ENCODE measurements at places on chromosomes 2 and 18.

DNA sequence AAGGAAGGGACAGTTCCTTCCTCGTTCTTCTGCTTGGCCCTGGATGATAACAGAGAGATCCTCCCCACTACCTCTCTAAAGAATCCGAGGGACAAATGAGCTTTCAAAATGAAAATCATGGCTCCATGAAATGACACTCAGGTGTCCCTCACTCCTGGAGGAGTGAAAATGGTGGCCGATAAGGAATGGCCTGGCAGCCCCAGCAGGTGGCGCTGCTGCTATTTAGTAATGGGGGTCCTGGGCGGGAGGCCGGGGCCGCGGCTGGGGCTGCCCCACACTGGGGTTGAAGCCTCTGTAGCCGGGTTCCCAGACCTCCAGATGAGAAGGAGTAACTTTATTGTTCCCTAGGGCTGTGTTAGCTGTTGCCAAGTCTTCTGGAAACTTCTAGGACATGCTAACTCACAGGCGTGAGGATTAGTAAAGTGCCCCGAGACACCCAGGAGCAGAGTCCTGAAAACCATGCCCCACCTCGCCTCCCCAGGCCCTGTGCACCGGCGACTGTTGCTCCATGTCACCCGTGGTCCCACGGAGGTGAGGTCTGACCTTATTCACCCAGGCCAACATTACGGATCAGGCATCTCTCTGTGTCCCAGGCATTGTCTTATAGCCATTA is 138.0 kb downstream of the CTIF start:
- DNase-seq = peak; percentile 77

DNA sequence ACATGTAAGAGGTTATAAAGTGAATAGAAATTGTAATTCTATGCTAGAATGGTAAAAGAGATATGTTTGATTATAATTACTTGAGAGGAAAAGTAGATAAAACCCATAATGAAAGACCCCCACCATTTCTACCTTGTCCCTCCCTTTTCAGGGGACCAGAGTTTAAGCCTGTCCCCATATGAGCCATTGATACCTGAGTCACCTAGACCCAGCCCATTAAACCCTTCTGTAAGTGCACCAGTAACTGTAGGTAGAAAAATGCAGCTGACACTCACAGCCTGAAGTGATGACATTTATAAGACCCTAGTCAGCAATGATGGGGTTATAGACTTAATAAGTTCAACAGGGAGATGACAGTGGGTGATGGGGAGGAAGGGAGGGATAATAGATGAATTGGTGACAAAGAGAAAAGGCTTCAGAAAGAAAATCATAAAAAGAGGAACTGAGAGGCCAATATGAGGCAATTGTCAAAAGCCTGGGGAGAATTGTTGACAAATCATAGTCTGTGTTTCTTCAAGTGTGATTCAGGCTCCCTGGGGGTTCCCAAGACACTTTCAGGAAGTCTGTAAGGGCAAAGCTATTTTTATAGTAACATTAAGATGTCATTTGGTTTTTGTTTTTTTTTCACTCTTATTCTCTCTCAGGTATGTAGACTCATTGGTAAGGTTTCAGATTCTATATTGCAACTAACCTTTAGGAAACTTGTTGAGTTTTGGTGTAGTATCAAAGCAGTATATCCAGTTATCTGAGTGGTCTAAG is 544.2 kb downstream of the SATB2 start:
- no peak for DNase-seq

DNA sequence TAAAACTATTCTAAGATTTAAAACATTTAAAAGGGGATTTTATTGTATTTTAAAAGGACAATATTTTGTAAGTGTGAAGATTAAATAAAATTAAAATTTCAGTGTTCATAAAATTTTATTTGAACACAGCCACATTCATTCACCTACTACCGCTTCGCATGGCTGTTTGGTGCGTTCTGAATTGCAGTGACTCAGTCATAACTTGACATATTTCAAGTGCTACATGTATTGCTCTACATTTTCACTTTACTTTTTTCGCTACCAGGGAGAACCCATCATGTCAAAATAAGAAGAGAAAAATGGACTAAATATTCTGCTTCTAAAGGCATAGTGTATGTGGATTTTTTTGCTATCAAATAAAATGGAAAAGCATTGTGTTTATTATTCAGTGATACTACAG is 8.7 kb downstream of the PTH2R start:
- DNase-seq = no peak

DNA sequence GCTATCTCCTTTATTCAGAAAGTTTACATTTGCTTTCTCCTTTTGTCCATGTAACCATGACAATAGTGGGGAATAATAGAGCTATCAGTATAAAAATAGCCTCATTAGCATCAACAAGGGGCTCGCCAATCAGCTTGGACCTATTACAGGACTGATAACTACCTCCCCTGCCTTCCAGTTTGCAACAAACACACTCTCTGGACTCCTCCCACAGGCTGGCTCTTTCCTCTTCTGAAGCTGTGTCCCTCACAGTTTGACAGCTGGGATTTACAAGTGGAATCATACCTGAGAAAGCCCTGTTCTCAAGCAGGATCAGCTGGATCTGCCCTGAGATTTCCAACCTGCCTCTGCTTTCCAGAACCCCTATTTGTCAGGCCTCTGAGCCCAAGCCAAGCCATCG is 162.5 kb downstream of the GRB14 start:
- DNase-seq = no peak

Data from activated naive CD4-positive, alpha-beta T cell treated with anti-CD3 and anti-CD28 coated beads, Interleukin-2, amount 10 ng/mL, durations not matched to agents 7 days and 5 days (primary cell).